Uterus (tissue), 4 donors: ENCODE measurements at places on chromosomes 3 and 15. TPM values are rescaled to one million over a fixed set of nuclear protein-coding genes. Genes with fewer than 3 reads are reported as not detected.

Gene SERPINI2
- not detected for total RNA-seq

Gene CLDN18
- total RNA-seq: not detected

Gene SI
- not detected for total RNA-seq

Gene CYP8B1
- not detected for total RNA-seq

Gene PLA1A
- total RNA-seq: 11.9 TPM

Gene AP2M1
- 102 TPM for total RNA-seq

Gene ZNF35
- 28.3 TPM for total RNA-seq

Gene ATP6V1A
- total RNA-seq: 81.8 TPM

Gene TRIM42
- not detected for total RNA-seq

Gene LOXL1
- 42.0 TPM for total RNA-seq

Gene ERICH6
- total RNA-seq: not detected

Gene LTK
- total RNA-seq: not detected

Gene CKMT1A
- total RNA-seq: not detected

Gene FANCD2OS
- total RNA-seq: not detected

Gene PIGZ
- 21.5 TPM for total RNA-seq

Gene PRSS50
- 0.55 TPM for total RNA-seq

Gene BHLHE40
- total RNA-seq: 12.9 TPM
